ENCODE measurements at places on chromosomes 1 and 21. TPM values are rescaled to one million over a fixed set of nuclear protein-coding genes. Genes with fewer than 3 reads are reported as not detected.

PEA15 gene
- 52.3 TPM for polyA plus RNA-seq

DNA sequence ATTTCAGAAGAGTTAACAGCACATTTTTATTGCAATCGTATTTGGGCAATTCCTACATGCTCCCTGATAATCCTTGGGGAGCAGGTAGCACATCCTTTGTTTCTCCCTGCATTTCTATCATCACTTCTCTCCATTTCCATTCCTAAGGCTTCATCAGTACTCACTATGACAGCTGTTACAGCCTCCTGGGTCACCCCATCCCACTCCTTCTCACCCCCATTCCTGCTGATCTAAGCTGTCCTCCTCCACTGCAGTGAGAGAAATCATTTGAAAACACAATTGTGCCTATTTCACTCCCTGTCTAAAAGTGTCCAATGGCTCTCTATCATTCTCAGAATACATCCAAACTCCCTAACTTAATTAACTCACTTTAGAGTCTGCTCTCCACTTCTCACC lies 17.0 kb upstream of the TSPAN1 start:
- no peaks in the 10 kb centered on the region for H3K36me3 ChIP-seq
- no peak for DNase-seq
- H3K4me1 ChIP-seq = no peaks in the 10 kb centered on the region
- H3K4me3 ChIP-seq = no peak overlapping the region
- no peaks in the 10 kb centered on the region for H3K27me3 ChIP-seq
- no peak overlapping the region for H3K27ac ChIP-seq

DNA sequence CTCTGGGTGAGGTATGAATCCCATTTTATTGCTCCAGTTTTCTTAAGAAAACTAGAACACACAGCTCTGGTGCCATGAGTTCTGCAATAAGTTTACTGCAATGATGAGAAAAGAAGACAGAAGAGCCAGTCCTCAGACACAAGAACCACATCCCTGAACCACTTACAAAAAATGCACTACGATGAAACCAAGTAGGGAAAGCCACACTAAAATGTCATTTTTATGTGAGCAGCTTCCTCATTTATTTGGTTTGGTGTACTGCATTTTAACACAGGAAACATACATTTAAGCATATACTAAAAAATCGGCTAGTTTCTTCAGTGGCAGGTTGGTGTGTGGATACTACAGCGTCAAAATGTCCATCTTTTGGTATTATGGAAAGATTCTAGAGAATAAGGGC lies 95.9 kb downstream of the PTPN14 start:
- no peaks in the 10 kb centered on the region for H3K36me3 ChIP-seq
- DNase-seq = no peak
- no peak overlapping the region for H3K4me3 ChIP-seq
- peaks cover 17% of the 10 kb centered on the region for H3K4me1 ChIP-seq
- H3K27me3 ChIP-seq = no peaks in the 10 kb centered on the region
- H3K27ac ChIP-seq = peak overlapping the region; percentile 69

MRPL24 gene
- 68.6 TPM for polyA plus RNA-seq

- DNase-seq = no peak
- H3K4me3 ChIP-seq = no peak overlapping the region
- H3K27ac ChIP-seq = no peak overlapping the region
- no peaks in the 10 kb centered on the region for H3K27me3 ChIP-seq
Observed at GRCh38 chr1:17542645-17543044, 3.1 kb downstream of the ARHGEF10L start.

- no peak overlapping the region for H3K27ac ChIP-seq
- no peak overlapping the region for H3K4me3 ChIP-seq
- H3K27me3 ChIP-seq = no peaks in the 10 kb centered on the region
- DNase-seq = no peak
- no peaks in the 10 kb centered on the region for H3K36me3 ChIP-seq
Observed at GRCh38 chr1:3902111-3902511, 2.0 kb upstream of the C1orf174 start.

DNA sequence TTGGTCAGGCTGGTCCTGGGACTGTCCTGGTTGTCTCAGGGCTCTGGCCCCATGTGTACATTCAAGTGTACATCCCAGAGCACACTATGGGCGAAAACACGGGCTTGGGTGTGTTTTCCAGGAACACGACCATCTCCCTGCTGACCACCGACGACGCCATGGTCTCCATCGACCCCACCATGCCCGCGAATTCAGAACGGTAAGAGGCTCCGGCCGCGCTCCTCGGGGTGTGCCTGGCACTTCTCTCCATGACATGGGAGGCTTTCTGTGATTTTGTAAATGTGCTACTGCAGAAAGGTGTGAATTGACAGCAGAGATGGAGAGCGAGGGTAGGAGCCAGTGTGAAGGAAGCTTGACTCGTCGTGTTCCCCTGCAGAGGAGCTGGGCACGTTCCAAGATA lies 34.4 kb downstream of the PDE9A start:
- no peak overlapping the region for H3K27ac ChIP-seq
- H3K36me3 ChIP-seq = no peaks in the 10 kb centered on the region
- H3K27me3 ChIP-seq = no peaks in the 10 kb centered on the region
- no peaks in the 10 kb centered on the region for H3K4me1 ChIP-seq
- no peak overlapping the region for H3K4me3 ChIP-seq

DNA sequence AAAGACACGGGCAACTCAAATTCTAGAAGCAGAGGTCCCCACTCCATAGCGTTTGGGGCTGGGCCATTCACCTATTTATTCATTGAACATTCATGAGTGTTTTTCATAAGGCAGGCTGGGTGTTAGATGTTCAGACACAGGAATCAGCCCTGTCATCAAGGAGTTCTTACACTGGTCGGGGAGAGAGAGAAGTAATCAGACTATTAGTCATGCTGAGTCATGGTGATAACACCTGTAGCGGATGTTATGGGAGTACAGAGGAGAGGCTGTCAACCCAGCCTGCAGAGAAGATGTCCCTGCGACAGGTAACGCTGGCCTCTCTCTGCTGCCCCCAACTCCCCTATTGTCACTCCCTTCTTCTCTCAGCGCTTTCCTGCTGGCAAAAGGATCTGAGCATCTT lies 17.2 kb downstream of the LY9 start:
- DNase-seq = no peak
- no peak overlapping the region for H3K4me3 ChIP-seq
- no peak overlapping the region for H3K27ac ChIP-seq
- H3K36me3 ChIP-seq = no peaks in the 10 kb centered on the region
- no peaks in the 10 kb centered on the region for H3K4me1 ChIP-seq

CYP4B1 gene
- 2.3 TPM for polyA plus RNA-seq

Data from pancreas (tissue), 10 donors.